ENCODE measurements at places on chromosomes 11 and 22.

GRCh38 chr11:132147464-132147863 is 777.0 kb downstream of the NTM start:
- DNase-seq: no peak

DNA sequence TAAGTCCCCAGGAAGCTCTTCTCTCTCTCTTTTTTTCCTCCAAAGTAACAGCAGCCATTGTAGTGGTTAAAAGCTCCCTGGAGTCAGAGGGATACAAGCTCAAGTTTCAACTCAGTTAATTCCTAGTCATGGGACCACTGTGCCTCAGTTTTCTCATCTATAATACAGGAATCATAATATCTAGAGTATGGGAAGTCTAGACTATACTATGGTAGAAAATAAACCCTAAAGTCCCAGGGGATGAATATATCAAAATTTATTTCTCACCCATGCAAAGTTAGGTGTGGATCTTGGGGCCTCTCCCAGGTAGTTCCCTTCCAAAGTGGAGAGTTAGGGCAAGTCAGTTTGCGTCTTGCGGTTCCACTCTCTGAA is 33.7 kb downstream of the C11orf58 start:
- no peak for DNase-seq

DNA sequence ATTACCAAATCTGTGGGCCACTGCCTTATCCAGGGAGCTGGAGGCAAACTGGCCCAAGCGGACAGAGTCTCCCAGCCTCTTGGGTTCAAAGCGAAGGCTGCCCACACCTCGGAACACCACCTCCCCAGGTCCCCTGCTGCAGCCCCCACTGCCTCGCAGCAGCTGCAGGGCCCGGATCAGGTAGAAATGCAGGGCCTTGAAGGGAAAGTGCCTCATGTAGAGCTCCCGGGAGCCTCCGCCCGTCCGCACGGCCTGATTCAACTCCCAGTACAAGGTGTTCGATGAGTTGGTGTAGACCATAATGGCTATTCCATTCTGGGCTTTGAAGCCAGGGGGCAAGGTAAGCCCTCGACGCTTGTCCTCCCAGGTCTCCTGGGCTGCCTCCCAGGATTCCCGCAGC is 2.0 kb downstream of the ART5 start:
- DNase-seq: no peak

DNA sequence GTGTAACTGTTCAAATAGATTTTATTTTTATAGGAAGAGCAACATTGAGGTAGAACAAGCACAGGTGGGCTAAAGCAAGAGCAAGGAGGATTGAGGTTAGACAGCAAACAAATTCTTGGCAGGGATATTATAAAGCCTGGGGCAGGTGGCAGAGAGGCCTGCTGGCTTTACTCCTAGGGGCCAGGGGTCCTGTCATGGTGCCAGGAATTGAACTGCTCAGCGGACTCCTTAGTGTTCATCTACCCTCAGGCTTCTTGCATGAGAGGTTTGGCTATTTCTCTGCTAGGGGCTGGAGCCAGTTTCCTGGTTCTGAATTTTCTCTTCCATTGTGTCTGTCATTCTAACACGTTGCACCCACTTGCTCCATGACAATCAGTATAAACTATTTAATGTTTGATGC is 217.2 kb upstream of the NCAM1 start:
- DNase-seq: no peak

DNA sequence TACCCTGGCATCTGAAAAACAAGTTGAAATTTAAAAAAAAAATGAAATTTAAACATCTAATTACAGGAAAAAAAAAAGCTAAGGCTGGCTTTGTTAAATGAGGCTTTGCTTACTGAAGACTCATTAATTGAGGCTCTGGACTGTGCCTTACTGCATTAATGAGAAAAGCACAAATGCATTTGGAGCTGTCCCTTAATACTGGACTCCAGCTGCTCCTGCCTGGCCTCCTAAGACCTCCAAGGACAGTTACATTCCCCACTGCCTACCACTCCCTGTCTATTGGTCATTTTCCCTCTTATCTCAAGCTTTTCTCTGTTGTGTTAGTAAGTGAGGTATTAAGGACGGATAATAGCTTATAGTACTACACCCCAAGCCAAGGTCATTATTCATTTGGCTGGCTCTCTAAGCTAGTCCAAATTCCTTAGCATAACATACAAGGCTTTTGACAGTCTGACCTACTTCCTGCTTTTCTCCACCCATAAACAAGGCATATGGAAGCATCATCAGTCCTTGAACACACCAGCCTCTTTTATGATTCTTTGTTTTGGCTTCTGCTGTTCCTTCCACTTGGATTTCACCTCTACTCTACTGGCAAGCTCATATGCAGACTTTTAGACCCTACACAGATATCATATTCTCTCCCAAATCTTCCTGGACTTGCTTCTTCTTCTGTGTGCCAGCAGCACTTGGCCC is 62.5 kb downstream of the USP35 start:
- peak; percentile 19 for DNase-seq

DNA sequence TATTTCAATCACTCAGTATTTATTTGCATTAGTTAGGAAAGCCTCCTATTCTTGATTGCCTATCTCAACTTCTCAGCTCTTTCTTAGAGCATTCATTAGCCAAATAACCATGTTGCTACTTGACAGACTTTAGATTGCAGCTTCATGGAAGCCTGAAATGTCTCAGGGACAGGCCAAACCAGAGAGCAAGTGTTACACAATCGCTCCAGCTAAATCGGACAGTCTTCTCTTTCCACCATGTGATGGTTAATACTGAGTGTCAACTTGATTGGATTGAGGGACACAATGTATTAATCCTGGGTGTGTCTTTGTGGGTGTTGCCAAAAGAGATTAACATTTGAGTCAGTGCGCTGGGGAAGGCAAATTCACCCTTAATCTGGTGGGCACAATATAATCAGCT is 106.5 kb upstream of the DRD2 start:
- DNase-seq: no peak

DNA sequence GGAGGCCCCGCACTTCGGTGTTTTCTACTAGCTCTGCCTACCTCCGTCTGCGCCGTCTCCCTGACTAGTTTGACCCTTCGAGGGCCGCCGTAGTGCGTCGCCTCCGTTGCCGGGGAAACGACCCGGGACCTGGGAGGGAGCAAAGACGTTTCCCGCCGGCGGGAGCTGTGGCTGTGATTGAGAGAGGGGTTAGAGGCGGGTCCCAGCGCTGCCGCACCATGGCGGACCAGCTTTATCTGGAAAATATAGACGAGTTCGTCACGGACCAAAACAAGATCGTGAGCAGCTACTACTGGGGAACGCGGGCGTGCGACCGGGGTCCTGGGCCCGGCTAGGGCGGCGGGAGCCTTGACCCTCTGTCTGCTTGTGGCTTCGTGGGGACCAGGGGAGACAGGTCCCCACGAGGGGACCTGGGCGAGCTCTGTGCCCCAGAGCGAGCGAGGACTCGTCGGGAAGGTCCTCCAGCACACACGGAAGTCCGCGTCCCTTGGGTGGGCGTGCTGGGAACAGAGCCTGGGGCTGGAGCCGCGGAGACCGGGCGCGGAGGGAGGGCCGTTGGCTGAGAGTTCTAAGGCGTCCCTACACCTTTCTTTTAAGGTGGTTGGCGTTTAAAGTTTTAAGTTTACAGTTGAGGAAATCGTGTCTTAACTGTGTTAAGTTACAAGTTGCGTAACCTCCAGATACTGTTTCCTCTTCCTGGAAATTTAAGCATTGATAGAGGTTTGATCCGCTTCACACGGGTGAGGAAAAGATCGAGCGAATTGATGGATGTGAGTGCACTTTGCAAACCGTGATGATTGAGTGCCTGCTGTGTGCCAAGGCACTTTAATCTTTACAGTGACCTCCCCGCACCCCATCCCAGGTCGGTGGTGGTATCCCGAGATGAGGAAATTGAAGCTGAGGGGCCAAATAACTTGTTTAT is at the start of gene POLD3:
POLD3 (plus strand) TSS at position 142 of the 922 bp plus-strand sequence; CDS start at position 219, 77 bp downstream.
- peak; percentile 81 for DNase-seq

- peak; percentile 60 for DNase-seq
Observed at GRCh38 chr22:27152033-27152432, 494.6 kb downstream of the MIAT start.

DNA sequence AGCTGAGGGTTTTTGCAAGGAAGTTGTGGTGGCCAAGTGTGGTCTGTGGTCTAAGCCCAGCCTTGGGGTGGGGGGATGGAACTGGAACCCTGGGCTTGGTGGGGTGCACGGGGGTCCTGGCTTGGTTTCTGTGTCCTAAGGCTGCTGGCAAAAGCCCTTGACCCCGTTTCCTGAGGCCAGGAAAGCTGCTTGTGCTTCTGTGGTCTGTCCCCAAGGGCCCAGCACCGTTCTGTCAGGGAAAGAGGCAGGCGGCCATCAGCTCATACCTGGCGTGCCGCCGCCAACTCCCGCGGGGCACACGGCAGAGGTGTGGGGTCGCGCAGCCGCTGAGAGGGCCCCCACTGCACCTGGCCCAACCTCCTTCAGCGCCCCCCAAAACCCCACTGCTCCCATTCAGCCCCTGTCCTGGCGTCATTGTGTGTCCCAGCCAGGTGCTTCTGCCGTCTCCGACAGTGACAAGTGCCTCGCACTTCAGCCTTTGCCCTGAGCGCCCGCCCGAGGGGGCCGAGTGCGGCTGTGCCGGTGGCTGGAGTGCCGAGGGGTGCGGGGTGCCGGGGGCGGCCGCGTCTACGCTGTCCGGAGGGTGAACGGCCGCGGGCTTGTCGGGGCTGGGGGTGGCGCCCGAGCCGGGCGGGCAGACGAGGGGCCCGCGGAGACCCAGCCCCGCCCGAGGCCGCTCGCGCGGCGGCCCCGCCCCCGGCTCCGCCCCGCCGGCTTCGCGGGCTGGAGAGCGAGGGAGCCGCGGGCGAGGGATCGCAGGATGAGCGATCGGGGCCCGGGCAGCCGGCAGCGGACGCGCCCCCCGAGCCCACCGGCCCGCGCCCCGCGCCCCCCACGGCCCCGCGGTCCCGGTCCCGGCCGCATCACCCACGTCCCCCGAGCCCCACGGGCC is at the start of gene CNIH2:
CNIH2 (plus strand) TSS at position 705 of the 892 bp plus-strand sequence. CDS start 282 bp downstream, outside the sequence.
- no peak for DNase-seq

GRCh38 chr11:128644576-128644975 is 49.3 kb upstream of the FLI1 start:
- no peak for DNase-seq

- DNase-seq: no peak
Observed at GRCh38 chr11:130403271-130403804, 25.1 kb downstream of the ADAMTS8 start.

DNA sequence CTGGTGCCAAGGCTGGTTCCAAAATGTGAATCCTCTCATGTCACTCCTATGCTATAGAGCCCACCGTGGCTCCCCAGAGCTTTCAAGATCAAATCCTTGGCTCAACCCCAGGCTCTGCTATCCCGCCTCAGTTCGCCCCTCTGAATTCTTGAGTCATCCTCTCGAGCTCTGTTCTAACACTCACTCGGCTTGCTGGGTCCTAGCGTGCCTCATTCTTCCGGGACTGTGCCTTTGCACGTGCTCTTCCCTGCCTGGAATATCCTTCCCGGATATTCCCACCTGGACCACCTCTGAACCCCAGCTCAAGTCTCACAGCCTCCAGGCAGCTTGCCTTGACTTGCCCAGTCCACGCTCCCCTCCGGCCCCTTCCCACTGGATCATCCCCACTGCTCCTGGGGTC is 13.0 kb downstream of the KCTD17 start:
- no peak for DNase-seq

GRCh38 chr11:57260937-57261783 is 24.1 kb upstream of the APLNR start:
- peak; percentile 81 for DNase-seq

DNA sequence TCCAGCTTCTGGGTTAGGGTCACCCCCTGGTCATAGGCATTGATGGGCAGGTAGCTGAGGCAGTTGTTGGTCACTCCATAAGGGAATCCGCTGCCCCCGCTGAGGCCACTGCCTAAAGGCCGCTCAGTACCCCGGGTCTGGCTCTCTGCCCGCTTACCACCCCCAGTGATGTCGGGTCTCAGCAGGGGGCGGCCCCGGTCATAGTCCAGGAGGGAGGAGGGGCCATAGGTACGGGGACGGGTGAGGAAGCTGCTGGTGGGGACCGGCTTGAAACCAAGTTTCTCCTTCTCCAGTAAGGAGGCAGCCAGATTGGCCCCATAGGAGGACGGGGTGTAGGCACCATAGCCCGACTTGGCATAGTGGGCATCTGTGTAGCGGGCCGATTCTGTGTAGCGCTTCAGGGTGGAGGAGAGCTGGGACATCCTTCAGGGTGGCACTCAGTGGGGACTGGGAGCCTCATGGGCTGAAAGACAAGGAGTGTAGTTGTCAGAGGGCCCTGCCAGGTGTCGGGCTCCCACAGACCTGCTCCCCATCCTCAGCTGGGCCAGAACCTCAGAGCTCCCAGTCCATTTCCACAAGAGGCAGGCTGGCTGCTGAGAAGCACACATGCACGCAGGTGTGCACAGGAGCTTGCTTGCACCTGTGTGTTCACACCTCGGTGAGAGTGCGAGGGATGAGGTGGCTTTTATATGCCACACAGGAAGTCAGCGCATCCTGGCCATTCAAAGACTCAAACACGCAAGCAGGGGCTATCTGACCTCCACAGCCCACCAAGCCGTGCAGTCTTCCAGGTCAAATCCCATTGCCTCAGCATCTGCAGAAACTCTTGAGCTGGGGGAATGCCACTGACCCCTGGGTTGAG is 8.2 kb downstream of the USP2 start:
- no peak for DNase-seq

DNA sequence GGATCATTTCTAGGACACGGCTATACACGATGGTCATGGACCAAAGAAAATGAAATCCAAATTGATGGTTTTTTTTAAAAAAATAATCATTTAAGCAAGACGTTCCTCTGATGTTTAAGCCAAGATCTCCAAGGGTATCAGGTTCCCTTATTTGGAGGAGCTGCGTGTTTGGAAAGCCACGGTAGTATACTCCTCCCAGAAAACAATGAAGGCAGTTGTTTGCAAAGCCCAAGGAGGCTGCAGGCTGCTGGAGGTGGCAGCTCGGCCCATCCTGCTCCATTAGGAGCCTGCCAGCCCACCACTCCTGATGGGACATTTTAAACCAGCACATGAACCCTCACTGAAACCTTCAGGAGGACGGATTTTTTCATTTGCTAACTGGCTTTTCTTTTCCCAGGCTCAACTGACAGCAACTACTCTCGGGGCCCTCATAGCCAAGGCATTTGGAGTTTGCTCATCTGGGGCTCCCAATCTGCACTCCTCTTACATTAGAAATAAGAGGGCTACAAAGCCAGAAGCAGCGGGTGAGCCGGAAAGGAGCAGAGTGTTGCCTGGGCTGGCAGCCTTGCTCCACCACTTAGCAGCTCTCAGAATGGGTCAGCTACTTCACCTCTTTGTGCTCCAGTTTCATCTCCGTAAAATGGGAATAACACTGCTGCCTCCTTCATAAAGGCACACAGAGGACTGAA is 58.4 kb downstream of the ABTB2 start:
- no peak for DNase-seq

DNA sequence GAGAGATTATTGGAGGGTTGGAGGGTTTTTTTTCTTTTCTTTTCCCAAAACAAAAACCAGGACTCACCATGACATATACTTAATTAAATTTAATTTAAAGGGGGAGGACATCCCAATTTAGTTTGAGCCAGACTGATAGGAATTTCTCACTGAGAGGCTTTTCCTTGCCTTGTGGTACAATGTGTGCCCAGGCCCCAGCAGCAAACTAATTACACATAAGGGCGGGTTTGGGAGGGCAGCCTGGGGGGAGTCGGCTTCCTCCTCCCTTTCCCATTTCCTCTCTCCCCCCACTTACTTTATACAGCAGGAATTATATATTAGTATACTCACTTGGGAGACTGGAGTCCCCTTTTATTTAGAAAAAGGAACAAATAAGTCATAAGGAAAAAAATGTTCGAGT is 2.9 kb downstream of the TEAD1 start:
- DNase-seq: no peak

- peak; percentile 79 for DNase-seq
Observed at GRCh38 chr22:20783844-20784723, 10.2 kb downstream of the SERPIND1 start.

- DNase-seq: no peak
Observed at GRCh38 chr22:39598017-39598965, 27.7 kb downstream of the CACNA1I start.

- no peak for DNase-seq
Observed at GRCh38 chr22:23029521-23030228, 40.6 kb upstream of the GNAZ start.

Measured in dermis microvascular lymphatic vessel endothelial cell (primary cell).